ENCODE measurements at places on chromosomes 4 and X.

GRCh38 chrX:131187206-131187605 is 101.9 kb downstream of the IGSF1 start:
- DNase-seq: no peak

- no peak for DNase-seq
Observed at GRCh38 chrX:48782795-48783194, 3.6 kb upstream of the GATA1 start.

GRCh38 chr4:20394512-20394911 is 142.8 kb downstream of the SLIT2 start:
- DNase-seq: peak; percentile 60

DNA sequence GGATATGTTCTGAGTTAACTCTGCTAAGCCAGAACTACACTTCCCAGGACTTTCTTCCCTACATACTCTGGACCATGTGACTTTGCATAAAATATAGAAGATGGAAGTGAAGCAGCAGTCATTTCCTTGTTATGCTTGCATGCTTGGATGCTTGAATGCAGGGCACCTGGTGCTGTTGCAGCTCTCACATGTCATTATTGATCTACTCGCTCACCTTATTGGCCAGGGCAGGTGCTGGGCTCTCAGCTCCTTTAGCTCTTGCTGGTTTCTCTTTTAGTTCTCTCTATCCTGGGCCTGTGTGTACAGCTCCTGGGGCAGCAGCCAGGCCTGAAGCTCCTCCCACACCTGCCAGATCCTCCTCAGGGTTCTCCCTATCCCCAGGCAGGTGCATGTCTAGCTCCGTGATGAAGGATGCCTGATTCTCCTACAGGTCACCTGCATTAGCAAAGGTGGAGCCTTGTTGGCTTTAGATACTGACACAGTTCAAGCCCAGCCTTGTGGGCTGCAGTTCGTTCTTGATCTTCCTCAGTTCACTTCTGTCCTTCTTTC is 53.3 kb downstream of the MED28 start:
- no peak for DNase-seq

GRCh38 chrX:4263030-4263803 is 549.8 kb upstream of the PRKX start:
- peak; percentile 37 for DNase-seq

- no peak for DNase-seq
Observed at GRCh38 chr4:140112576-140112975, 41.4 kb downstream of the MAML3 start.

GRCh38 chr4:159347813-159348212 is 244.9 kb downstream of the RAPGEF2 start:
- DNase-seq: no peak

- no peak for DNase-seq
Observed at GRCh38 chr4:13236485-13236884, 247.7 kb downstream of the RAB28 start.

- DNase-seq: no peak
Observed at GRCh38 chr4:57018980-57019379, 40.3 kb downstream of the POLR2B start.

DNA sequence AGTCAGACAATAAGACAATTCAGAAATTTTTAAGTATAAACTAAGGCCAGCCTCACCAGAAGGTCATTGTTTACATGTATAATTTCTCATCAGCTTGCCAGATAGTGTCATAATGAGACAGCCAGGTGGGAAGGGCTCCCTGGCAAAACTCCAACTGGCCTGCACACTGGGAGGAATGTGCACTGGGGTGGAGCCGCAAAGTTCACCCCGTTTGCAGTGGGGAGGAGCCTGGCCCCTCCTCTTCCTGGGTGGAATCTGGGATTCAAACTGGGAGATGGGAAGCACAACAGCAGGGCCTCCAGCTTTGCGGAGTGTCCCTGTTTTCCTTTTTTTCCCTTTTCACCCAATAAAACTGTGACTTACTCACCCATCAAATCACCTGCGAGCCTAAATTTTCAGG is 329.9 kb downstream of the SMARCA1 start:
- DNase-seq: peak; percentile 58

DNA sequence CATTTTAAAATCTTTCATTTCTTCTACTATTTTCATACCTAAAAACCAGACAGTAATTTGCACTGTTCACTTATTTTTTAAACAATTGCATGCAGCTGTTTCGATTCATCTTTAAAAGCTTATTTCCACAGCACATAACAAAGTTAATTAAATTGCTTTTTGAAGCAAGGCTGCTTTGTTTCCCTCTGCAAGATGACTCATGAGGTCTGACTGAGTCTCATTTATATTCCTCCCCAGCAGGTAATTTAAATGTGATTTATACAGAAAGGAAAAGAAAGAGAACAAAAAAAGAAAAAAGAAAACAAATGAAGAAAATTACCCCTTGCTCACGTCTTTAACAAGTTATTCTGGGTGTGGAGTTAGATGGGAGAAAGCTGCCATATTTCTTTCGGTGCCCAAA is 22.8 kb downstream of the VMA21 start:
- DNase-seq: no peak

DNA sequence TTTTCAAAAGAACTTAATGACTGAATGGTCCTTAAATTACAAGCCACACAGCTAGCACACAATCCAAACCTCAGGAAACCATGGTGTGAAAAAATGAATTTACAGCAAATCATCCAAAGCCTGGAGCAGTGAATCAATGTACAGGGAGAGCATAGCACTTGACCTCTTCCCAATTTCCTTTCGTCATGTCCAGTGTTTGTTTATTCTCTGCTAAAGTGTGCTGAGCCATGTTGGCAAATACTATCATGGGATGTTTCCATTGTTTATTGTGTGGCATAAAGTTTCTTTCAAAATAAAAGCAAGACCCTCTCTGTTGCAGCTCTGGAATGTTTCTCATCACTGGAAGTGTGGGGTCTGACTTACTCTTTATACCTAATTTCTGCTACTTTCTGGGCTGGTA is 25.4 kb upstream of the FAM47B start:
- DNase-seq: no peak

DNA sequence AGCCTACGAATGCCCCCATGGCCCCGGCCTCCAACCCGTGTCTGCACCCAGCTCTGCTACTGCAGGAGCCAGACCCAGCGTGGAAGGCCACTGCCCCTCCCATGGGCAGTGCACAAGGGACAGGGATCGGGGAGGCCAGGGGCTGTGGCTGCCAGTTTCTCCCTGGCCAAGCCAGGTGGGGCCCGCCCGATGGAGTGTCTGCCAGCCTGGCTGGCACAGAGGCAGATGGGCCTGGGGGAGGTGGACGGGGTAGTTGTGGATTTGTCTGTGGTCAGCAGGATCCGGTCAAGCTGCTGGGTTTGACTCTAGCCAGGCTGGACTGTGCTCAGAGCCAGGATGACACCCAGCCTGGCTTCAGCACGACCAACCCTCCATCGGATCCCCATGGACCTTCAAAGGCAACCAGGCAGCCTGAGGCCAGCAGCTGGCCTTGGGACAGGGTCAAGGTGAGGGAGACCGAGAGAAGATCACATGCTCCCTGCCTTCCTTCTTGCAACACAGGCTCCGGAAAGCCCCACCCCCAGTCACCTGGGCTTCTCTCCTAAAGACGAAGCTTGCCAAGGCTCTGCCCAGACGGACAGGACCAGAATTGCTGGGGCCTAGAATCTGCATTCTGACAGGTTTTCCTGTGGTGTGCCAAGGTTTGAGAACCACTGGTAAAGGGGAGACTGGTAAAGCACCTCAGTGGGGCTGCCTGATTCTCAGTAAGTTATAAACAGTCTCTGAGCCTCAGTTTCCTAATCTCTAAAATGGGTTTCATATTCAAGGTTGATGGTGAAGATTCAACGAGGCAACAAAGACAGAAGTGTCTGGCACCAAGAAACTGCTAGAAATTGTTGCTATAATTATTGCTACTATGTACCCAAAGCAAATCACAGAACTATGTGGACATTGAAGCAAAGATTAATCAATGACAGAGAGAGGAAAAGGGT is 78.6 kb downstream of the PPP2R2C start:
- DNase-seq: no peak

GRCh38 chr4:40548256-40548655 is 81.4 kb downstream of the RBM47 start:
- no peak for DNase-seq

DNA sequence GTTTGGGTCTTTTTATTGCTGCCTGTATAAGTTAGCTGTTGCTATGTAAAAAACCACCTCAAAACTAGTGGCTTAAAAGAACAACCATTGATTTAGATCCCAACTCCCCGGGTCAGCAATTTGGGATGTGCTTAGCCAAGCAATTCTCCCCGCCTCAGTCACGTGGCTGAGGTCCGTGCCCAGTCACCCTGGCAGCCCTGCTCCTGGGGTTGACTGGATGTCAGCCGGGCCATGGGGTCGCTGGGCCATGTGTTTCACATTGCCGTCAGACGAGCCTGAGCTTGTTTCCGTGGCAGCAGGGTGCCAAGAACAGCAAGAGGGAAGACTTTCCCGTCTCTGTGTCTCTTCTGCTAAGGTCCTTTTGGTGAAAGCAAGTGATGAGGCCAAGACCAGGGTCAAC is 345.7 kb upstream of the FAT1 start:
- DNase-seq: no peak

GRCh38 chrX:134737061-134737460 is 78.8 kb upstream of the PLAC1 start:
- DNase-seq: no peak

DNA sequence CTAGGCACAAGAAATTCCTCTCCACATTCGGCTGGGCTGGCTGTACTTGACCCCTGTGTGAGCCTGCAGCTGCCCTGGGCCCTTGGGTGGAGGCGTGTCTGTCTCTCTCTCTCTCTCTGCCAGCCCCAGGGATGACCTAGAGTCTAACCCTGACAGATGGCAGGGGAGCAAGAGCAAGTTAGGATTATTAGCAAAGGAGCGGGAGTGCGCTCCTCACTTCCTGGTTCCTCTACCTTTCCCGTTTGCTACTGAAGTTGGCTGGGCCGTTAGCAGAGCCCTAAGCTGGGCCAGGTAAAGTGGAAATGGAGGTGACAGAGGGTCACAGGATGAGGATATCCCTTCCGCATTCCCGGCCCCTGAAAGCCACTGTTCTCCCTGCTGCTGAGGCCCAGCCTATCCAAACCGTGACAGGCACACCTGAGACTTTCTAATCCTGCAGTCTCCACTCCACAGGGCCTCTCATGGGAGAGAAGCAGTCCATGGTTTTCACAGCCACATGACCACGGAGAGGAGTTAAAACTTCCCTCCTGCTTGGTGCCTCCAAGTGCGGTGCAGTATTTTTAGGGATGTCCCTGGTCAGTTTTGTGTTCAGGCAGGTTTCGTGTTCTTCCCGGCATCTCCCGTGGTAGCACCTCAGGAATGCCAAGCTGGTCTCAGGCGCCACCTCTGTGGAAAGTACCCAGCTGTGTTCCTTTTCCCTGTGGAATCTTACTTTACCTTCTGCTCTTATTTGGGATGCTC is 79.3 kb downstream of the CLDN22 start:
- no peak for DNase-seq

- DNase-seq: peak; percentile 12
Observed at GRCh38 chr4:186137196-186137794, 32.8 kb downstream of the FAM149A start.

DNA sequence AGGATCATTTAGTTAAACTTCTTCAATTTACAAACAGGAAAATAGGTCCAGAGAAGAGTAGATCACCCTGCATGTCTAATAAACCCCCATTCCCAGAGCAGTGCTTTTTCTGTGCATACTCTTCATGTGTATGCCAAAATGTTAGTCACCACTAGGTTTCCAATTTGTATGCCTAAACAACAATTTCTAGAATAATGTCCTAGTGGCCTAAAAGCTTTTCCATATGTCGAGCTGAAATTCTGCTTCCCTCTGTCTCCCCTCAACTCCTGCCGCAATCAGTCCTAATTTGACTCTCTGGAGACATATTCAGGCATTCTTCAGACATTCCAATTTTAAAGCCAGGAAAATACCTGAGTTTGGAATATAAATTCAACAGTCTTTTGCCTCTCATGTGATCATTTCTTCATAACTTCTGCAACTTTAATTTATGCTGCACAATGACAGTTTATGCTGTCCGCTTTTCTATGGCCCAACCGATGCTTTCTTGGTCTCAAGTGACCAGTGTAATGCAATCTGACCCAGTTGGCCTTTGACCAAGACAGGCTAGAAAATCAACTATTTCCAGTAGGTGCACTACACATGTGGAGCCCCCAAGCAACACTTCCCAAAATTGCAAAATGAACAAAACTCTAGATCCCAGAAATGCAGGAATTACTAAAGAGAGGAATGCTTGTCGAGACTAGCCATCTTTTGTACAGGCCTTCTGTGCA is 122.9 kb upstream of the FMR1 start:
- DNase-seq: no peak

GRCh38 chr4:74893171-74893570 is 39.7 kb upstream of the PARM1 start:
- no peak for DNase-seq

GRCh38 chrX:10240918-10241317 is 84.1 kb downstream of the CLCN4 start:
- no peak for DNase-seq

- no peak for DNase-seq
Observed at GRCh38 chr4:165360041-165360695, 18.6 kb upstream of the CPE start.

GRCh38 chr4:40525752-40526598 is 103.7 kb downstream of the RBM47 start:
- no peak for DNase-seq

DNA sequence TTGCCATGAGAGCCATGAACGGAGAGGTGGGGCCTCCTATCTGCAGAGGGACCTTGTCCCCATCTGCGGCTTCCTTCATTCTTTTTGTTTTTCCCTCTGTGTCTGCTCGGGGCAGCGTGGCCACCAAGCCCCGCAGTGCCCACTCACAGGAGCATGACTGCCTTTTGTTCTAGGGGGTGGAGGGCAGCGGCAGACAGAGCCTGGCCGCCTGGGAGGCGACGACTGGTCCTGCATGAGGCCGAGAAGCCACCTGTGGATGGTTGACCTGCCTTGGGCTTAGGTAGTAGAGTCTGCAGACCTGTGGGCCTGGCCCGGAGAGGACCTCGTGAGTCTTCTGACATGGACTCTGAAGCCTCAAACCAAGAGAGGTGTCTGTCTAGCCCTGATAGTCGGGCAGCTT is 1.4 kb downstream of the RBM3 start:
- no peak for DNase-seq

GRCh38 chr4:187378441-187378840 is 617.1 kb upstream of the ZFP42 start:
- DNase-seq: no peak

- peak; percentile 4 for DNase-seq
Observed at GRCh38 chrX:74420196-74421035, 877 bp upstream of the SLC16A2 start.

DNA sequence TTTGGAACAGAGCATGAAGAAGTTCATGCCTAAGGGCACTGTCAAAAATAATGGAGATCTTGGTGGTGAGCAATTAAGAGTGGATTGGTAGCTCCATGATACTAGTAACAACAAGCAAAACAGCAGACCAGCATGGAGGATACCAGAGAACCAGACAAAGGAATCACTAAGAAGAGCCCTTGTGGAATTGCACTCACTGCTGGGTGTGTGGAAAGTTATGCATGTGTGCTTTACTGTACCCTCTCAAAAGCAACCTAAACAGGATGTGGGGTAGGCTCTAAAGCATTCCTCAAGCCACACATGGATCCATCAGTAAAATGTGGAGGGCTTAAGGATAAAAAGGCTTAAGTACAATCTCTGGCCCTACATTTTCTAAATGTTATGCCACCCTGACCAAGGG is 69.5 kb downstream of the AR start:
- DNase-seq: no peak

- no peak for DNase-seq
Observed at GRCh38 chr4:43048570-43048969, 156.1 kb downstream of the GRXCR1 start.

- DNase-seq: no peak
Observed at GRCh38 chr4:168498251-168498650, 1.4 kb downstream of the PALLD start.

GRCh38 chr4:171007618-171008390 is 805.4 kb upstream of the GALNTL6 start:
- no peak for DNase-seq

Data from NCI-H748 treated with DMSO at 0.1 percent for 48 hours (cell line).